Calu3 (cell line): ENCODE measurements at places on chromosomes 1 and 21.

DNA sequence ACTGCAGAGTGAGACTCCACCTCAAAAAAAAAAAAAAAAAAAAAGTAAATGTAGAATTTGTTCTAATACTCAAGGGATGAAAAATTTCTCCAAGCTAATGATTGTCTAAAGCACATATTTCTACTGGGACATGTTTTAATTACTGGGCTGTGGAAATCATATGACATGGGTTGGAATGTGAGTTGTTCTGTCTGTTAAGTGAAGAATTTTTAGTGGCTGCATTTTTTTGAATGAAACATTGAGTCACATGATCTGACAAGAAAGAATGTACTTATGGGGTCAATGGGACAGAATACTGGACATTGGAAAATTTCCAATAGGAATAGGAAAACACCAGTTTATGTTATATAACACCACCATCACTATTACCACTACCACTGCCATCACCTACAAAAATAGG, 123.8 kb upstream of the IVNS1ABP start:
- no peak for DNase-seq

DNA sequence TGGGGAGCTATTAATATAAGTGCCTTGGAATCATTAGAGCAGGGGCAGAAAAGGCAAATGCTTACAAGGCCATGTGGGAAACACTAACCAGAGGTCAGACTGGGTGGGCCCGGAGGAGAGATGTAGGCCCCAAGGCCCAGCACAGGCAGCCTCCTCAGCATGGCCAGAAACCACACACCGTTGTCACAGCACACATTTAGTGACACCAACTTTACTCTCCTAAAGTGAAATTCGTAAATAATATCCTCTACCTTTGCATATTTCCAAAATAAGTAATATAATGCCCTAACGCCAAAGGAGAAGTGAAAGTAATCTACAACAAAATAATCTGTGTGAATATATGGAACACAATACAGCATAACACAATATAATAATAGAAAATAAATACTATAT, 62.6 kb downstream of the KIF21B start:
- no peak for DNase-seq

- DNase-seq, result no peak
These were observed 2.0 kb upstream of the CCN1 start for GRCh38 chr1:85578321-85579295.

GRCh38 chr1:84350550-84350949, 47.7 kb upstream of the DNASE2B start:
- DNase-seq, result no peak

DNA sequence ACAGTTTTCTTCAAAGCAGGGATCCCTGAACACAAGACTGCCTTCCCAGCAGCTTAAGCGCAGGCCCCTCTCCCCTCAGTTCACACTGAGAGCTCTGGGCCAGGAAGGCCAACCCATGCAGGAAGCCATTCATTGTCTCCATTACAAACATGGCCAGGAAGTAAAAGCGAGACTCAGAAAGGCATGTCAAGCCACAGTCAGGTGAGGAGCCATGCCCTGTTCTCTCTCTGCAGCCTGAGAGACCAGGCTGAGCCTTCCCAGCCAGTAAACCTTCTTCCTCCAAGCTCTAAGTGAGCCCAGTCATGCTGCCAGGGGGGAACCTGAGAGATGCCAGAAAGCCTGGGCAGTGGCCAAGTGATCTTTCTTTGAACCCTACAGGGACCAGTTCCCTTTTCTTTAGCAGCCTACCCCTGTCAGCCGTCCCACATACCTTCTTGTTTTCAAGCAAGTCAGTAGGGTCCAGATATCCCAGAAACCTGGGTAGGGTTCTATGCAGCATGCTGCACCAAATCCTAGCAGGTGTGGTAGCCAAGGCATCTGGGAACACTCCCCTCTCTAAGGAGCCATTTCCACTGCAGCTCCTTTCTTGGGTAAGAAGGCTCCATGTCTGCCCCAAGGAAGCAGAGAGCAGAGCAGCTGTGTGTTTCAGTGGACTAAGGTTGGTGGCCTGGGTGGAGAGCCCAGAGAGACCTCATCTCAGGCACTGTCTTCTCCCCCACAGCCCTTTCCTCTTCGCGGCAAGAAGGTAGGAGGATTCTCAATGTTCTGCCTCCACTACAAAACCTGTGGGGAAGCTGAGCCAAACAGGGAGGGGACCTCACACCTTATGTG, 977 bp downstream of the TRAF3IP3 start:
- DNase-seq, result no peak

DNA sequence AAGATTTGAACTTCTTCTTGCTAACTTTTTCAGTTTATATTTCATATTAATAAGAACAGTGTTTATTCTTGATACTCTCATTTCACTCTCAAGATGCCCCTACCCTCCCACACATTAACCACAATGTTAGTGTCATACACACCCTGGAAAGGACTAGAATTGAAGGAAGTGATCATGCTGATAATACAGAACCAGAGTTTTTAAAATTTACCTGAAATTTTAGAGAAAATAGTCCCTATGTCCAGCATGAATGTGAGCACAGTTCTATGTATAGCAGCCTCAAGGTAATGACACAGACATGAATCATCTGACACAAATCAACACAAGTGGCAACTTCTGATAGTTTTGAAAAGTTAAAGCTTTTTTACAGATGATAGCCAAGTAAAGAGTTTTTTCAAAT, 26.0 kb downstream of the RGS1 start:
- DNase-seq, result no peak

- DNase-seq, result peak; percentile 16
These were observed 88.2 kb downstream of the NFIA start for GRCh38 chr1:61170328-61171238.

DNA sequence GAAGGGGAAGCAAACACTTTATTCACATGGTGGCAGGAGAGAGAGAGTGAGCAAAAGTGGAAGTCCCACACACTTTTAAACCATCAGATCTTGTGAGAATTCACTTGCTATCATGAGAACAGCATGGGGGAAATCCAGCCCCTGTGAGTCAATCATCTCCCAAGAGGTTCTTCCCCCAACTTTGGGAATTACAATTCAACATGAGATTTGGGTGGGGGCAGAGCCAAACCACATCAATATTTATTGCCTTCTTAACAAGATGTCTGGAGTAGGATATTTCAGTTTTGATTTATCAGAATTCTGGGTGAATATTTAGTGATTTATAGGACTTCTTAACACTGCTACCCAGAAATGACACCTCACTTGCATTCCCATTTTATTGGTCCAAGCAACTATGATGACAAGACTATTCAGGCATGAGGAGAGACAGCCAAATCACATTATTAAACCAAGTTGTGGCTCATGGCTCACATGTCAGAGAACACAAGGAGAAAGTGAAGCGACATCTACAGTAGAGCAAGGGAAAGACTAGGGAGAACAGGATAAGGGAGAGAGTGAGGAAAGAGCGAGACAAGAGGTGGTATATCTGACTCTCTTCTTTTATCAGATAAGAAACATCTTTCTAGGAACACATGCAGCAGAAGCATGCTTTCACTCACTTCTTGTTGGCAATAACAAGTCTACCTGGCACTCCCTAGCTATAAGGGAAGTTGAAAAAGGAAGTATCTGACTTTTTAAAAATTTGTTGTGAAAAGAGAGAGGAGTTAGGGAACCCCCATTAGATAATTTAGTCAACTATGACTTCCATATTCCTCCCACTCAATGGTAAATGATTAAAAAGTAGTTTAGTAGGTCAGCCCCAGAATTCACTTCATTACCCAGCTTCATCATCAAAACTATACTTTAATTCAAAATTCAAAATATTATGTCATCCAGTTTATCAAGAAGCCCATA, 36.6 kb upstream of the PTPRC start:
- DNase-seq, result no peak

- DNase-seq, result peak; percentile 5
These were observed 577 bp downstream of the RAB3GAP2 start for GRCh38 chr1:220271706-220272046.

DNA sequence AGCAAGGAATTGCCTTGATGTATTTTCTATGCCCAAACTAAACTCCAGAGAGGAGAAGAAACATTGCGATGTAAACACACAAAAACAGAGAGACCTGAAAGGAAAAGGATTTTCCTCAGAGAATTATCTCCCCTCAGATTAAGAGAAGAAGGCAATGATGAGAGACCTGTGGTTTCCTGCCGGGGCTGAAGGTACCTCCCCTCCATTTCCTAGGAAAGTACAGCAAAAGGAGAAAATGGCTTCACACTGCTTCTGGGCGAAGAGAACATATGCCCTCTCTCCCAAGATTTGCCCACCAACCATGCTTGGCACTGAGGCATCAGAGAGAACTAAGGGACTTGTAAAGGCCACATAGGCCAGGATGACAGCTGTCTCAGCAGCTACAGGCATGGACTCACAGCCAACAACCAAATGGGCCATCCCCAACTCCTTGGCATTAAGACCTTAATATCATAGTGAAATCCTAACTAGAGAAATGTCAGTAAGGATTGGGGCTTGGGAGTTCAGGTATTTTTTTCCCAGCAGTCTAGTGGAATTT, 523.0 kb downstream of the PTPRC start:
- DNase-seq, result no peak

GRCh38 chr1:204685236-204686006, at the start of gene LRRN2:
LRRN2 (minus strand) TSS chr1:204685738; CDS start chr1:204619992, 65,746 bp downstream.
- peak; percentile 29 for DNase-seq

GRCh38 chr21:34875830-34876229, 173.3 kb downstream of the RUNX1 start:
- DNase-seq, result no peak

GRCh38 chr1:203598752-203599151, 27.9 kb upstream of the ATP2B4 start:
- DNase-seq, result no peak

DNA sequence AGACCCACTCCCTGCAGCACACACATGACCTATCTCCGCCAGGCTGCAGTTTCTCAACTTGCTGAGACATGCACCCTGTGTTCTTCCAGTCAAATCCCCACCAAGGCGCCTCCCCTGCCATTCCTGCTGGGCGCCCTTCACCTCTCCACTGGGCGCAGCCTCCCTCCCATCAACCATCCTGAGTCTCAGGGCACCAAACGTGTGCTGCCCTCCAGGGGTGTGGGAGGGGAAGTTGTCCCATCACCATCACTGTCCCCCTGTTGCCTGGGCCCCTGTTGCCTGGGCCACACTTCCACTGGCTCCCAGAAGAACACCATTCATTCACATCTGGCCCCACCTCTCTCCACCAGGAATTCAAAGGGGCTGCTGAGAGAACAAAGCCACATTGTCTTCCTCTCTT, 44.9 kb upstream of the EFHD2 start:
- DNase-seq, result no peak

- no peak for DNase-seq
These were observed 1.1 kb downstream of the TSPAN2 start for GRCh38 chr1:115088115-115088778.

DNA sequence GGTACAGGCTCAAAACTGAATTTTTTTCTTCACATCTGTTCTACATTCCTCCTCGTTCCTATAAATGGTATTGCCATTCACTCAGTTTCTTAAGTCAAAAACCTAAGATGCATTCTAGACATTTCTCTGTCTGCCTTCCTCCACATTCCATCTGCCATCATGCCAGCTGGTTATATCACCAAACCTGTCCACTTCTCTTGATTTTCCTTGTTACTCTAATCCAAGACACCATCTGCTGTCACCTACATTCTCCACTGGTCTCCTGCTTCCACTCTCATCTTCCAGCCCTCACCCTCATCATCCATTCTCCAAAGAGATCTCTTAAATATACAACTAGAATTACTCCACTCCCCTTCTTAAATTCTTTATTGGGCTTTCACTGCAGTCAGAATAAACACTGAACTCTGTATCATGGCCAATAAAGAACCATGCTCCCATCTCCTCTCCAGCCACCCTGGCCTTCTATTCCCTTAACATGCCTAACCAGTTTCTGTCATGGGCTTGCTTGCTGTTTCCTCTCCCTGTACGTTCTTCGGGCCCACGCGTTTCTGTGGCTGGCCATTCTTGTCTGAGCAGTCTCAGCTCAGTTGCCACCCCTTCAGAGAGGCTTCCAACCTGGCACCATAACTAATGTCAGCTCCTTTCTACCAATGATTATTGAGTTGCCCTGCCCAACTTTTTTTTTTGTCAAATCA, 278.3 kb downstream of the ST6GALNAC3 start:
- no peak for DNase-seq

DNA sequence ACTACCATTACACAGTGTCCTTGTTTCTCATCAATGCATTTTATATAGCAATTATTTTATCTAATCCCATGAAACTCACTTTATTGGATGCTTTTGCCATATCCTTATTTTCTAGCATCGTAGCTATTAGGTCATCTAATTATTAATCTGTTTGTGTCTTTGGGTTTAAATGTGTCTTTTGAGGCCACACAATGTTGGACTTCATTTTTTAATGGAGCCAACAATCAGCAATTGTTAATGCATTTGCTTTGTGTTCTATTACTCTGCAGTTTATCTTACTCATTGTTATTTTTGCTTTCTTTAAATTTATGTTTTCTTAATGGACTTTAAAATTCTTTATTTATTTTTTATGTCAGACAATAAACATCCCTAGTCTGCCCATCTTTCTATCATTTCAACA, 1.8 kb upstream of the HSD11B1 start:
- no peak for DNase-seq

GRCh38 chr1:229012823-229013222, 258.1 kb upstream of the RAB4A start:
- DNase-seq, result no peak

GRCh38 chr1:225572422-225572821, 80.5 kb downstream of the ENAH start:
- no peak for DNase-seq

GRCh38 chr1:206939841-206940587, 6.3 kb downstream of the PIGR start:
- no peak for DNase-seq

GRCh38 chr1:110262296-110262695, 52.2 kb downstream of the KCNC4 start:
- DNase-seq, result no peak

GRCh38 chr21:35332841-35333426, 283.8 kb upstream of the RUNX1 start:
- no peak for DNase-seq

DNA sequence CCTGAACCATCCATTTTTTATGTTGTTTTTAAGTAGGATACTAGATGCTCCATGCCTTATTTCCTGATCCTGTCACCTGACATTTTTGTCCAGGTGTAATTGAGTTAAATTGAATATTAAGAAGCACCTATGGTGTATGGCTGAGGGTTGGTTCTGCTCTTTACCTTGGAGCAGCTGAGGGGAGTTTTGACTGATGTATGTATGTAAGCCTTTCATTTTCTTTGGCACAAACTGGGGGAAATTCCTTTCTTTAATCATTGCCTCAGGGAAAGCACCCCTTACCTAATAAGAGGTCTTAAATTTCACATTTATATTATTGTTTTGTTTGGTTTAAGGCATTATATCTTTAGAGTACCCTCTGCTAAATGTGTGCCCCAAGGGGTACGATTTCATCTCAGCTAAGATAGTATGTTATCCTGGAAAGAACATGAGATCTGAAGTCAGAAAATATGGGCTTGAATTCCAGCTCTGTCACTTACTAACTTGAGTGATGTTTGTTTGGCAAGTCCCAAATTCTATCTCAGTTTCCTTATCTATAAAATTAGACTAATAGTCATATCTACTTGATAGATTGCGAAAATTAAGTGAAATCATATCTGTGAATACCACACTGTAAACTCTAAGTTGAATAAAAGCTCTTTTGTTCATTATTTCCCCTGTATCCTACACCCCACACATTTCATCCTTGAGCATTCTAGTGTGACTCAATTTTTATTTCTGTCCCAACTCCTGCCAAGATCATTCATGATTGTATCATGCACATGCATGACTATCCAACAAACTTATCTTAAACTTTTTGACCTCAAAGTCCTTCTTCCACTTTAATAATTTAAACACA, 57.7 kb upstream of the NUF2 start:
- peak; percentile 3 for DNase-seq

GRCh38 chr21:32946654-32947053, 79.1 kb upstream of the OLIG2 start:
- no peak for DNase-seq

GRCh38 chr21:35664683-35665082, 395.6 kb downstream of the SETD4 start:
- DNase-seq, result peak; percentile 55
